IPS DF 6.9 (cell line): ENCODE measurements at places on chromosomes 11 and 22.

GRCh38 chr22:22999523-22999922 is 70.8 kb upstream of the GNAZ start:
- DNase-seq: no peak

- DNase-seq: no peak
These were observed 333.0 kb upstream of the DDI1 start for GRCh38 chr11:103703437-103703836.

- DNase-seq: no peak
These were observed 137.0 kb downstream of the SERGEF start for GRCh38 chr11:17875891-17876290.

GRCh38 chr11:125532668-125533067 is 36.6 kb upstream of the FEZ1 start:
- no peak for DNase-seq

DNA sequence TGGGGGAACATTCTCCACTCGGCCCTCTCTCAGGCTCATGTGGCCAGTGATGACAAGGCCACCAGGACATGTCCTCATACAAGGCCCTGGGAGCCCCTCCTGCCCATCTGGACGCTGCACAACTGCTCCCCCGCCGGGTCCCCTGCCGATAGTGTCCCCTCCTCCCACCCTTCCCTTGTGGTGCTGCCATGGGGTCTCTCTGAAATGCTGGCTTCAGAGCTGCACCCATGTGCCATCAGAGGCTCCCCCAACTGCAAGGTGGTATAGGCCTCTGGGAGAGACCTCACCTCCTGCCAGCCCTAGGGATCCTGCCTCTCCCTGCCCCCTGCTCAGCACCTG is 113.0 kb downstream of the KCNQ1OT1 start:
- DNase-seq: no peak
